ENCODE measurements at places on chromosomes 5 and 9.

- DNase-seq = no peak
These were observed 928 bp downstream of the HACD4 start for GRCh38 chr9:21030389-21031035.

DNA sequence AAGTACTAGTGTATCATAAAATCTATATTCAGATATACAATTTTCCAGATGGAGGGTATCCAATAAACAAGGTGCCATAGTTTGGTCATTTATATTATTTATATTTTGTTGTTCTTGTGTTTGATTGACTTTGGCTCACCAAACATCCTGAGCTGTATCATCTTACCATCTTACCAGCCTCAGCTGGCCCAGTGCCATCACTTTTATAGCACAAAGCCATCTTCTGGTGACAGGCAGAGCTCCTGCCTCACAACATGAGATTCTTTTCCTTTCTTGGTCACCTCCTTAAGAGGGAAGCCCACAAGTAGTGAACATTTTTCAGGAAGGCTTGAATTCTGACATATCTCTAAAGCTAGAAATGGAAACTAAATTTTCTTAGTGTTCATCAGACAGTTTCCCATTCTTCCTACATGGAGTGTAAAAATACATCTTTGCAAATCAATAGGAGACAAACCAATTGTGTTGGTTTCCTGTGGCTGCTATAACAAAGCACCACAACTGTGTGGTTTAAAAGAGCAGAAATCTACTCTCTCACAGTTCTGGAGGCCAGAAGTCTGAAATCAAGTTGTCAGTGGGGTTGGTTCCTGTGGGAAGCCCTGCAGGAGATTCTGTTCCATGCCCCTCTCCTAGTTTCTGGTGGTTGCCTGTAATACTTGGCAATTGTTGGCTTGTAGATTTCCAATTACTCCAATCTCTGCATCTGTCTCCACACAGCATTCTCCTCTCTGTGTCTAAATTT, 341.8 kb downstream of the MAN2A1 start:
- no peak for DNase-seq

GRCh38 chr5:119036101-119036762, 34.7 kb upstream of the DMXL1 start:
- DNase-seq = no peak

DNA sequence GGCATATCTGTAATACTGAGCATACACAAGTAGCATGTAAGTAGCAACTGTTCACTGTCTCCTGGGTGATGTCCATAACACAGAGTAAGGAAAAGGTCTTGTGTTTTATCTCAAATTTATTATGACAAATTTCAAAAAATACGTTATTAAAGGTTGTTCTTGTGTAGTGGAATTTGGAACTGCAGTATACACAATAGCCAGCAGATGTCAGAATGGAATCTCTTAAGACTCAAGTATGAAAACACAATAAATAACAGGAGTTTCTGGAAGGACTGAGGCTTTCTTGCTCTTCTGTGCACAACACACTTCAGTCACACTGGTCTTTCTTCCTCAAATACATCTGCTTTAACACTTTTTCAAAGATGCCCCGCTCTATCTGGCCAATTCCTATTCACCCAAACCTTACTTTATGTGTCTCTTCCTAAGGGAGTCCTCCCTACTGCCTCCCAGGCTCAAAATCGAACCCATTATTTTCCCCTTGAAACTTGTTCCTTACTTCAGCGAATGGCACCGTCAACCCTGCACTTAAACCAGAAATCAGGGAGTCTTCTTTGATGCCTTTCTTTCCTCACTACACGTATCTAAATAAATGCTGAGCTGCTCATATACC, 6.5 kb upstream of the FBXO10 start:
- DNase-seq = no peak

DNA sequence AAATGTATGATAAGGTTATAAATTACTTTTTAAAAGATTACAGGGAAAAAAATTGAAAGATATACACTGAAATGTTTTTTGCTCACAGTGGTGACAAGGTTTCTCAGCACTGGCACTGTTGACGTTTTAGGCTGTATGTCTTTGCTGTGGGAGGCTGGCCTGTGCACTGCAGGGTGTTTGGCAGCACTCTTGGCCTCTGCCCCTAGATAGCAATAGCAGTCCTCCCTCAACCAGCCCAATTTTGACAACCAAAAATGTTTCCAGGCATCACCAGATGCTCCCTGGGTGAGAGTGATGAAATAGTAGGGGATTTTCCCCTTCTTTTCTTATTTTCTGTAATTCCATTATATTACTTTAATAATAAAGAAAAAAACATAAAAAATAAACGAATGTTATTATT, 3.3 kb downstream of the CD274 start:
- DNase-seq = no peak

- DNase-seq = no peak
These were observed 182.5 kb upstream of the FBXL17 start for GRCh38 chr5:108564441-108564840.

GRCh38 chr5:14700478-14701436, 36.2 kb downstream of the OTULIN start:
- DNase-seq = no peak

- DNase-seq = no peak
These were observed 366.4 kb upstream of the RIOK2 start for GRCh38 chr5:97549496-97549895.

DNA sequence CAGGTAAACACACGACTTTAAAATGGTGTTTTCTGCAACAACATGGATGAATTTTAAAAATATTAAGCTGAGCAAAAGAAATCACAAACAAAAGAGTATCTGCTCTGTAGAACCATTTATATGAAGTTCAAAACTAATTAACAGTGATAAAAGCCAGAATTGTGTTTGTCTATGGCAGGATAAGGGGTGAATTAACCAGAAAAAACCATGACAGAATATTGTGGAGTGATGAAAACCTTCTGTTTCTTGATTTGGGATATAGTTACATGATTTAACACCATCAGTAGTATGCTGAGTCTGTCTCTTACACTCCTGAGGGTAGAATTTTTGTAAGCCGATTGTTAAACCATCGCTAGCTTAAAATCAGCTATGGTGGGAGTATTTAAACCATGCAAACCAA, 101.7 kb upstream of the ZNF366 start:
- no peak for DNase-seq
